Right cardiac atrium (tissue), 5 donors: ENCODE measurements at places on chromosomes 2 and 18. TPM values are rescaled to one million over a fixed set of nuclear protein-coding genes. Genes with fewer than 3 reads are reported as not detected.

DNA sequence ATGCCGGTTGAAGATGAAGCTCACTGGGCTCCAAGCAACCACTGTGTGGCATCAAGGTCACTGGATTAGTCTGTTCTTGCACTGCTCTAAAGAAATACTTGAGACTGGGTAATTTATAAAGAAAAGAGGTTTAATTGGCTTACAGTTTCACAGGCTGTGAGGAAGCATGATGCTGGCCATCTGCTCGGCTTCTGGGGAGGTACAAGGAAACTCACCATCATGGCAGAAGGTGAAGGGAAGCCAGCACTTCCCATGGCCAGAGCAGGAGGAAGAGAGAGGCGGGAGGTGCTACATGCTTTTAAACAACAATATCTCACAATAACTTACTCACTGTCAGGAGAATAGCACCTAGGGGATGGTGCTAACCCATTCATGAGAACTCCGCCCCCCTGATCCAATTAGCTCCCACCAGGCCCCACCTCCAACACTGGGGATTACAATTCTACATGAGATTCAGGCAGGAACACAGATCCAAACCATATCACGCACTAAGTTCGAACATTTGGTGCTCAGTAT lies 109.7 kb upstream of the MGAT5 start:
- DNase-seq = no peak

DNA sequence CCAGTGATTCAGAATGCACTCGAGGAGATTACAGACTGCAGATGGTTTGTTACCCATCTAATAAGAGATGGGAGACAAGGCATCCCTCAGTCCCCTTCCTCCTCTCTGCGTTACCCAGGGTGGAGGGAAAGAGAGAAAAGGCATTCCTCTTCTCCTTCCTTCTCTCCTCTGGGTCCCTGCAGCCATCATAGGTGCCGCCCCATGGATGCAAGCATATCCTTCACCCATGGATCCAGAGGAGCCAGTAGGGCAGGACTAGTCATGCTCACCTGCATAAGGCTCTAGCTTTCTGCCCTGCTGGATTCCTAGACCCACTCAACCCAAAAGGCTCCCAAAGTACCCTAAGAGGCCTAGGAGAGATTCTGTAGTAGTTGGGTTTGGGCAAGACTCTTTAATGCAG lies 20.4 kb downstream of the CMPK2 start:
- DNase-seq = no peak

GRCh38 chr18:13485604-13486003 lies 240.8 kb downstream of the FAM210A start:
- DNase-seq = no peak

The RAB6C gene
- not detected for total RNA-seq

DNA sequence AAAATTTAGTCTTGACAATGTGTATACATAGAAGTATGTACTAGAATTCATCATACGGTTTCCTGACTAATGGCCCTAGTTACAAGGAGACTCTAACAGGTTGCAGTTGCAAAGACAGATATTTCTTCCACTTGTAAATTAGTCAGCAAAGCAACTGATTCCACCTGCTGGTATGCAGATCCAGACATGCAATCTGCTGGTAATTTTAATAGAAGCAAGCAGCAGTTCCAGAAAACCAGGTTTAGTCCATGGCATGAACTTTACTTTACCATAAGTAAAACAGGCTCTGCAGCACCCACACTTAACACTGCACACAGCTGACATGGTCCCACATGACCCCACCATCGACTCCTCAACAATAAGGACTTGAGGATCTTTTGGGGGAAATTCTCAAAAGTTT lies 110.9 kb upstream of the SP3 start:
- DNase-seq = no peak

GRCh38 chr2:26577442-26578112 lies 63.6 kb downstream of the CIB4 start:
- peak; percentile 83 for DNase-seq

DNA sequence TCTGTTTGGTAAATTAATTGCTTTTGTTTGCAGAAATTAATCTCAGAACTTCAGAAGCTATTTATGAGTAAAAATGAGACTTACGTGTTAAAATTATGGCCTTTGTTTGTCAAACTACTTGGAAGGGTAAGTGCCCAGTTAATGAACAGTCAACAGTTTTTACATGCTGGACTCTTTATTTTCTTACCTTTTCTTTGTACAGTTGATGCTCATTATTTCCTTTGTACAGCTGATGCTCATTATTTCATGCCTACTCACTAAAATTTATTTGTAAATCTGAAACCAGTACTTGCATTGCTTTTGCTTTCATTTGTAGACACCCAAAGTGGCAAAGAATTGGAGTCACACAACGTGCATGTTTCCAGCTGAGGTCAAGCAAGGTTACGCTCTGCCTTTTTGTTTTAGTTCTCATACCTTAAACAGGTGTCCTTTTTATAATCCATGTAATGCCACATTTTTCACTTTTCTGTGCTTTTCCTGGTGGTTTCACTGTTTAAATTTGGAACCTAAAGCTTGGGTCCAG lies 13.3 kb downstream of the RIF1 start:
- DNase-seq = no peak

The TRABD2A gene
- 0.29 TPM for total RNA-seq

DNA sequence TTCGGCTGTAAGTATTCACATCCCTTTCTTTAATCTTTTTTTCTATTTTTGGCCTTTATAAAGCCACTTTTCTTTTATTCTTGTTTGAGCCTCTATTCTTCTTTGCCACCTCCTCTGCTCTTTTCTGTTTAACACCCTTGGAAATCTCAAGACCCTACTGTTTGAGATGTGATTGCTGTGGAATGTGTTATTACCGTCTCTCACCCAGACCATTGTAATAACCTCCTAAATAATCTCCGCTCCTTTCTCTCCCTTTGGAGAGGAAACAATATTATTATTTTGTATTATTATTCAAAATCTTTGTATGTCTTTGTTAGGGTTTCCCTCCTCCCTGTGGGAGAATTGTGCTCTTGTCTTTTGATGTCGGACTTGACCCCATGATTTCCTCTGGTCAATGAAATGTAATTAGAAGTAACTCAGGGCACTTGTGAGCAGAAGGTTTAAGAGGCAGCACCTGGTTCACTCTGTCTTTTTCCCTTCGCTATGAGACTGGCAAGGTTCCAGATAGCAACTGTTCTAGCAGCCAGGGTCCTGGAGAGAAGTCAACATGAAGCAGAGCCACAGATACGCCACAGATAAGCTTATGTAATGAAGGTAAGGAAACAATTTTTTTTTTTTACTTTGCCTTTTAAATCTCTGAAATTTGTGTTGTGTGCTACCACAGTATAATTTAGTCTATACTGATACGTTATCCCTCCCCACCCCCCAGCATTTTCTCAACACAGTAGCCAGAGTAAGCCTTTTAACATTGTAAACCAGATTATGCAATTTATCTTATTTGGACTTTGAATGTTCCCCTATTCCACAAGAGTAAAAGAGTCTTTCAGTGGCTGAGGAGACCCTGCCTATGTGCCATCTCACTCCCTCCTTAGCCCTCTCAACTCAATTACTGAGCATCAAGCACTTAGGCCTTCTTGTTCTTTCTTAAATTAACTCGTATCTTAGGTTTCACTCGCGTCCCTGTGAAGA lies 601.2 kb upstream of the ZNF804A start:
- no peak for DNase-seq

The SANBR gene
- 6.4 TPM for total RNA-seq

DNA sequence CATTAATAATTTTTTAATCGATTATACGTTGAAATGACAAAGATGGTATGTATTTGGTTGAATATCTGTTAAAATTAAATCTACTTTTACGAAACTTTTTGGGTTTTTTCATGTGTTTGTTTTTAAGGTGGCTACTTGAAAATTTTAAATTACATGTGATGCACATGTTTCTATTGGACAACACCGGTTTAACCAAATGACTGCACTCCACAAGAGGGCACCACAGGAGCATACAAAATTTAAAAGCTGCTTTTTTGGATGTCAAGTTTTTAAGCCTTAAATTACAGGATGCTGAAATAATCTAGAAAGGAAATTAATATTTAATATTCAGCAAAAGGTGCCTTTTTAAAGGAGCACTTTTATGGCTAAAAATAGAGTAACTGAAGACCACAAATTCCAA lies 98.7 kb downstream of the ACVR1 start:
- peak; percentile 40 for DNase-seq
